GDM1 (cell line): ENCODE measurements at places on chromosomes 3 and 15.

DNA sequence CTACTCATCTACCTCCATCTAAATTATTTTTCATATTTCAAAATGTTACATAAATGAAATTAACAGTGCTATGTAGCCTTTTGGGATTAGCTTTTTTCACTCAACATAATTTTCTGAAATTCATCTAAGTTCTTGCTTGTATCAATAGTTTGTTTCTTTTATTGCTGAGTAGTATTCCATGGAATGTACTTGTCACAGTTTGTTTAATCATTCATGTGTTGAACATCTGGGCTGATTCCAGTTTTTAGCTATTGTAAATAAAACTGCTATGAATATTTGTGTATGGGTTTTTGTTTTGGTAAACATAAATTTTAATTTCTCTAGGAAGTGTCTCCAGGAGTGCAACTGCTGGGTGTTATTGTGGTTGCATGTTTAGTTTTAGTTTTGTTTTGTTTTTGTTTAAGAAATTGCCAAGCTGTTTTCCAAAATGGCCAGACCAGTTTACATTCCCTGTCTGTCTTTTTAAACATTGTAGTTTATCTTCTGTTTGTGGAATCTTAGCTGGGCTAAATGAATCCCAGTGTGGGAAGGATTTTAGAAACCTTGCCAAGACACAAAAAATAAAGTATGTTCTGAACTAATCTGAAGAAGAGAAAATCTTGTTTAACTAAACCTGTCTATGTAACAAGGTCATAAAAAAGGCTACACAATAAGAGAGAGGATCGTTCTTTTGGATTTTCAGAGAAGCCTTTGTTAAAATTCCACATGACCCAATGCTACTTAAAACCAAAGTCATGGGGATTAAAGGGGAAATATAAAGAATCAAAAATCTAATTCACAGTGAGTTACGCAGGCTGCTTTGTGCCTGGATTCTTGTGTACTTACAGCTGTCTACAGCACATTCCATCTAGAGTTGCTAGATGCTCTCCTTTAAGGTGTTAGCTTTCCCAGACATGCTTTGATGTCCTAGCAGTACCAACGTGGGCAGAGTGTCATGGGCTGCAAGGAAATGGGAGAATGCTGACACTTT, 129.2 kb upstream of the SUCLG2 start:
- no peak for DNase-seq

- DNase-seq: no peak
These were observed 8.8 kb upstream of the LRCH3 start for GRCh38 chr3:197782230-197782629.

- DNase-seq: no peak
These were observed 65.6 kb upstream of the CADM2 start for GRCh38 chr3:84893211-84893610.

GRCh38 chr15:39013262-39013661, 448.6 kb upstream of the RASGRP1 start:
- no peak for DNase-seq

DNA sequence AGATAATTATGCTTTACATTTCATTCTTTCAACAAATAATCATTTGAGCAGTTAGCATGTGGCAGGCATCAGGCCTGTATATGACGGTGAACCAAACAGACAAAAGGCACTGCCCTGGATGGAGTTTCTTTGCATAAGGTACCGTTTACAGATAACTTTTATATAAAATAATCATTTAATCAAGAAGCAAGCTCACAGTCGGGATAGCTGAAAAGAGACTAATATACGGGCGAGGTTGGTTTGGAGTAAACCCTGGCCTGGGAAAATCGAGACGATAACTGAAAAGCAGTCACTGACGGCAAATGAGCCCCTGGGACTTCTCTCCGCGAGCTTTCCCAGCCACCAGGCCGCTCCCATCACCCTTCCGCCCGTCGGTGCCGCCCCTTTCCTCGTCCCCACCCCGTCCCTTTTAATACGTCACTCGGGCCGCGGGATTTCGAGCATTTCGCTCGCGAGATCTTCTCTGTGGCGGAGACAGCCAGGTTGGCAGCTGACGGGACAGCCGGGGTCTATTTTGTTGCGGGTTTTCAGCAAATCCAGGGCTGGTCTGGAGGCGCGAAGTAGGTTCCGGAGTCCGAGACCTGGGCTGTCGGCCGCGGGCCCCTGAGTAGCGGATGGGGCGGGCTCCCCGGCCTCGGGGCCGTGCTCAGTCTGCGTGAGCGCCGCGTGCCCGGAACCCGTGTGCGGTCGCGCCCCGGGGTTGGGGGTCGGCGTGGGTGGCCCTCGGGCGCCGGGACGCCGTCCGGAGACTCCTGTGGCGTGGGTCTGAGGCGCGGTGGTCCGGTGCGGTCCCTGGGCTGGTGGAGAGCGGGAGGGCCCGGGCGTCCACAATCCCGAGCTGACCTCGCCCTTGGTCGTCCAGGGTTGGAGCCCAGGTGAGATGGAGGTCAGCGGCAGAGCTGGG, at the start of gene NMD3:
NMD3 (plus strand) TSS at position 462 of the 904 bp plus-strand sequence. CDS start 703 bp downstream, outside the sequence.
- peak; percentile 84 for DNase-seq

- DNase-seq: no peak
These were observed 10.2 kb downstream of the IGDCC4 start for GRCh38 chr15:65412556-65412955.

- DNase-seq: no peak
These were observed 46.4 kb downstream of the GJD2 start for GRCh38 chr15:34708422-34708821.

DNA sequence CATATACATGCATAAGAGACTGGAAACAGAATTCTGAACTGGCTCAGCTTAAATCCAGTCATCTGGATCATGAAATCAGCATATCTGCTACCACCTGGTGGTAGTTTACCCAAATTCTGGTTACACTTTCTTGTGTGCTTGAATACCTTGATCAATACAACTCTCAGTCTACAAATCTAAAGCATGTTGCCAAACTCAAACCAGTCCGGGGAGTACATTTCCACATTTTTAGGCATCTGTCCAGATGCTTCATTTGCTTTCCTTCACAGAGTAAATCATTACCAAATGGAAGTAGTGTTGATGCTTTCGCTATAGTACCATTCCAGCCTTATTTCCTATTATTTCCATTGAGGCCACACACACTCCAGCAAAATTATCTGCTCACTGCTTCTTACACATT, 126.4 kb downstream of the P2RY1 start:
- peak; percentile 11 for DNase-seq

DNA sequence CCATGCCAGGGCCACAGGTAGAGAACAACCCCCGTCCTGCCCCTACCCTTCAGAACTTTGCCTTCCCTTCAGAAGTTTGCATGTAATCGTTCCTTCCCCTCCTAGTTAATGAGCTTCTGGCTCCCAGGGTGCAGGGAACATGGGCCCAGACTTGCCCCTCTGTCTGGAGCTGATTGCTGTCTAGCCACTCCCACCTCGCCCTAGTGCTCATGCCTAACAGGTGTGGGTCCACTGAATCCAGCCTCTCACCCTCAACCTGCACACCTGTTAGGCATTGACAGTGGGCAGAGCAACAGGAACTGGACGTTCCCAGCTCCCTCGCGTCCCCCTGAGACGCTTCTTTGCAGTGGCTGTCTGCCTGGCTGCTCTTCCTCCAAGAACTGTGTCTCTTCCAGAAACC, 40.3 kb downstream of the WNT5A start:
- DNase-seq: no peak

DNA sequence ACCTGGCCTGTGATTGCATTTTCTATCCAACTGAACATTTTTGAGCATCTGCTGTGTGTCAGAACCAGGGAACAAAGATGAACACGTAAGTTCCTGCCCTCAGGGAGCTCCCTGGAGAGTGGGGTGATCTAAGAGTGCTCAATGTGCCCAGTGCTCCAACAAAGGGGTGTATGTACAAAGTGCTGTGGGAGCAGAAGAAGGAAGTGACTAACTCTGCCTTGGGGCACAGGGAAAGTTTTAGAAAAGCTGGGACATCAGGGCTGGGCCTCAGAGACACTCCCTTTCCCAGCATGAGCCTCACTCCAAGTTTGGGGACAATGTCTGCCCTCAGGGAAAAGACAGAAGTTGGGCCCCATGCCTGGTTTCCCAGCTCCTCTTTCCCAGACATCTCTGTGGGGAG, 27.6 kb upstream of the BNC1 start:
- DNase-seq: no peak

DNA sequence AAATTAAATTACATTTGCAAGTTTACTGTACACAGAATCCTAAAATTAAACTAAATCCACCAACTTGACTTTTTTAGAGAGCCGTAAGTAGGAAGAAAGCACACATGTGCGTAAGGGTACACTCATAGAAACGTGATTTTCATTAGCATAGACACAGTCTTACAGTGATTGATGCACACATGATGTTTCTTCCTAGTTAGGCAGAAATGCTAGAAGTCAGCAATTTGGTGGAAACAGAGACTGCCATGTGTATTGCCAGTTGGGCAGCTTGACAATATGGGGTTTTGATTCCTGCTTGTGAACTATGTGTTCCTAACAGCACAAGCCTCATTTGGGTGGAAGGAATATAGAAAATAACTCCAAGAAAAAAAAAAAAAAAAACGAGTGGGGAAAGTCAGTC, 878.5 kb downstream of the ROBO1 start:
- no peak for DNase-seq

DNA sequence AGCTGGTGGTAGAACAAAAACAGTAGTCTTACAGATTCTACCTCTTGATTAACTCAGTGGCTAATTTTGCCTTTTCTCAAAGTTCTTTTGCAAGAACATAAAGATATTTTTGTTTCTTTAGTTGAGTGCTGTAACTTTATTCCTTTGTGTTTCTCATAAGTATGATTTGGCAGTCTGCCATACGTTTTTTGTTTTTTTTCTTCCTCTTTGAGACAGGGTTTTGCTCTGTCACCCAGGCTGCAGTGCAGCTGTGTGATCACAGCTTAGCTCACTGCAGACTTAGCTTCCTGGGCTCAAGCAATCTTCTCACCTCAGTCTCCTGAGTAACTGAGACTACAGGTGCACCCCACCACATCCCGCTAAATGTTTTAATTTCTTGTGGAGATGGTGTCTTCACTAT, 22.4 kb downstream of the B3GNT5 start:
- peak; percentile 32 for DNase-seq

DNA sequence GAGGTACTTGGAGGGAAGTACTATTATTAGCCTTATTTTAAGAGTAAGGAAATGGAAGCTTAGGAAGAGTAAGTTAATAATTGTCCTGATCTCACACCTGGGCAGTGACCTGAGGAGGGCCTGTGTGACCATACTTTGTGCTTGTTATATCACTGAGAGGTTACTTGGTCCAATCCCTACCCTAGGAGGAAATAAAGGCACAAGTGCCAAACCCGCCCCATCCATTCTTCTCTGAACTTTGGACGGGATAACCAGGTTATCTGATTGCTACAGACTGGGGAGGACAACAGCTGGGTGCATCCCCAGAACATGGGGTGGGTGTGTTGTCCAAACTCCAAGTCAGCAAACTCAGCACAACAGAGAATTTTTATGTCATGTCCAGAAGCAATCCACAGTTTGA, 77.7 kb upstream of the NR2E3 start:
- DNase-seq: no peak

DNA sequence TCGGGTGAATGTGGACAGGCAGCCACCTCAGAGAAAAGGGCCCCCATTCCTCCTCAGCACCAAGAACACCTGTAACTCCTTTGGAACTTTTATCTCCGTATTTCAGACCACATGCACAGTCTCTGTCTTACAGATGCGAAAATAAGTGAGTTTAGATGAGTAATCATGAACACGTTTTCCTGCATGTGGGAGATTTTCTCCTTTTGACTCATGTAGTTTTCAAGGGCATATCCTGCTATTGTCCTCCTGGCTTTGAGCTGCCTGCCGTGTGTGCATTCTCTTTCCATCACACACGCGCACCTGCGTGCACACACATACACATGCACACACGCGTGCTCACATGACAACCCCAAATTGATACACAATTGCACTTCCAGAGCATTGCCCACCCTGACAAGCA, 239.2 kb downstream of the GABRG3 start:
- no peak for DNase-seq

DNA sequence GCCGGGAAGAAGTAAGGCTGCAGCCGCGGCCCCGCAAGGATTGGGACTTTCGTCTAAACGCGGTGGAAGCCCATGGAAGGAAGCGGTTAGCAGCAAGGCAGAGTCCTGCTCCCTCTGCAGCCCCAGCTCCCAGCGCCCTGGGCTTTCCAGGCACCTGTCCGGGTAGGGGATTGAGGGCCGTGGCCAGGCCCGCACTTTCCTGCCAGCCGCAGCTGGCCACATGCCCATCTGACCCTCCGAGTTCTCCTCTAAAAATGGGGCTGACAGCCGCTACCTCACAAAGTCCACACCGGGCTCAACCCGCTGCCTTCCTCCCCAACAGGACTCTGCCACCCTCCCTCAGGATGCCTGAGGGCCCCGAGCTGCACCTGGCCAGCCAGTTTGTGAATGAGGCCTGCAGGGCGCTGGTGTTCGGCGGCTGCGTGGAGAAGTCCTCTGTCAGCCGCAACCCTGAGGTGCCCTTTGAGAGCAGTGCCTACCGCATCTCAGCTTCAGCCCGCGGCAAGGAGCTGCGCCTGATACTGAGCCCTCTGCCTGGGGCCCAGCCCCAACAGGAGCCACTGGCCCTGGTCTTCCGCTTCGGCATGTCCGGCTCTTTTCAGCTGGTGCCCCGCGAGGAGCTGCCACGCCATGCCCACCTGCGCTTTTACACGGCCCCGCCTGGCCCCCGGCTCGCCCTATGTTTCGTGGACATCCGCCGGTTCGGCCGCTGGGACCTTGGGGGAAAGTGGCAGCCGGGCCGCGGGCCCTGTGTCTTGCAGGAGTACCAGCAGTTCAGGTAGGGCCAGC, 1.9 kb downstream of the NEIL1 start:
- no peak for DNase-seq

GRCh38 chr15:82944056-82944455, 8.5 kb downstream of the HOMER2 start:
- DNase-seq: no peak

- DNase-seq: no peak
These were observed 9.8 kb downstream of the CTXND1 start for GRCh38 chr15:80242132-80242769.

DNA sequence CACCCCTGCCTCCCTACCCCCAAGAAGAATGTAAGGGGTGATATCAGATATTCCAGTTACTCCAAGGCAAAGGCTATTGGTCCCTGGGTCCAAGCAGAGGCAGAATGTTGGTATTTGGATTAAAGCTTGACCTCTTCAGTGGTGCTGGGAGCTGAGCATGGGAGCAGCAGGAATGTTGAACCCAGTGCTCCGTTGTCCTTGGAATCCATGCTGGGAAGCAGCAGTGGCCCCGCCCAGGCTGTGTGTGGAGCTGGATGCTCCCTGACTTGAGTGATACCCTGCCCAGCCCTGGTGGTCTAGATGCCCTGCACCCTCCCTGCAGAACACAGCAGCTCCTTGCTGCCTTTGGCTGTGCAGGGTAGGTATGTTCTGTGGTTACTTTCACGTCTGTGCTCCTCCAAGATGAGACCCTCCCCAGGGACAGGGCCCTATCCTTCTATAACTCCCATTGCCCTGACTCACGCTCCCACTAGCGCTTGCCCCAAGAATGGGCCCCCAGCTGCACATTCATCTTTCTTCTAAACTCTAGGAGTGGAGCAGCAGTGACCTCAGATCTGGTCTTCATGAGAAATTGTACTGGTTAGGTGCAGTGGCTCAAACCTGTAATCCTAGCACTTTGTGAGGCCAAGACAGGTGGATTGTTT, 35.1 kb downstream of the UMPS start:
- DNase-seq: no peak

- no peak for DNase-seq
These were observed 16.1 kb upstream of the C15orf61 start for GRCh38 chr15:67504796-67505195.
